ENCODE measurements at places on chromosomes 2 and 18.
A peak's percentile ranks its signal among the peaks of the same experiment; 100 is the strongest.

DNA sequence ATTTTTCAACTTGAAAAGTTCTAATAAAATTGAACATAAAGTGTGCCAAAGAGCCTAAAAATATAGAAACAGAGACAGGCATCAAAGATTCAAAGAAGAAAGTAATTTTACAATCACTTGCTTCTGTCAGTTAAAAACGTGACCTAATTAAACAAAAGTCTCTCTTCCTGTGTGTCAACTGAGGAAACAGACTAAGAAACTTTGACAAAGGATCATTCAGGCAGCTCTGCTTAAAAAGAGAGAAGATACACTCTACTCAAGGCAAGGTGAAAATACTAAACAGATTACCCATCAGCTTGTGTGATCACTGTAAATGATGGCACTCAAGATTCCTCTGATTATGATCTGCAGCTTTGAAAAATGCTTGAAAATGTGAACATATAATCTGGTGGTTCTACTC lies 47.8 kb downstream of the DYM start:
- DNase-seq: no peak

GRCh38 chr2:182646763-182647498 lies 69.1 kb upstream of the DNAJC10 start:
- no peak for DNase-seq

DNA sequence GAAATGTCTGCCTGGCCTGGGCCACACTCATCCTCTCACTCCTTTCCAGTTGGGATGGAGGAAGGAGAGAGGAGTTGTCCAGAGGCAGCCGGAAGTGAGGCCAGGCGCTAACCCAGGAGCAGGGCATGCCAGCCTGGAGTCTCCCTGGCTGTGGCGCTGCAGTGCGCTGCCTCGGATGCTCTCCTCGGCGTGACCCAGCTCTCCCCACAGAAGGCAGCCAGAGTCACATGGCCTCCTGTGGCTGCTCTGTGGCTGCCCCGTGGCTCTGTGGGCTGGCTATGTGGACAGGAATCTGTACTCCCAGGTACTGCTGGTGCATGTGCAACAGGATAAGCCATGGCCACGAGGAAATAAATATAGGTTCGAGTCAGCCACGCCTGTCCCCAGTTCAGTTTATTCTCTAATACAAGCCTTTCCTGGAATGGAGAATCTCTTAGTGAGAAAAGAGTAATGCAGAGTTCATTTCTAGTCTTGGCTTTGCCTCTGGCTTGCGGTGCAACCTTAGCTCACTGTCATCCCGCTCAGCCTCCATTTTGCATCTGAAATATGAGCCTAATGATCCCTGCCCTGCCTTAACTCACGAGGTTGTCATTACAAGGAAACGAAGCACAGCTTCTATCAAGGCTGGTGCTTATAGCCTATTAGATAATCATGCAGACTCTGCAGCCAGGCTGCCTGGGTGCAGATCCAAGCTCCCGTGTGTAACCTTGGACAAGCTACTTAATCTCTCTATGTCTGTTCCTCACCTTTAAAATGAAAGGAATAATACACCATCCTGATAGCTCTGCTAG lies 106.3 kb downstream of the ANTXR1 start:
- DNase-seq: no peak

- DNase-seq: no peak
These were observed 187.7 kb downstream of the ZFP36L2 start for GRCh38 chr2:43038696-43039094.

- peak; percentile 38 for DNase-seq
These were observed 2.1 kb downstream of the HADHB start for GRCh38 chr2:26246818-26247217.

DNA sequence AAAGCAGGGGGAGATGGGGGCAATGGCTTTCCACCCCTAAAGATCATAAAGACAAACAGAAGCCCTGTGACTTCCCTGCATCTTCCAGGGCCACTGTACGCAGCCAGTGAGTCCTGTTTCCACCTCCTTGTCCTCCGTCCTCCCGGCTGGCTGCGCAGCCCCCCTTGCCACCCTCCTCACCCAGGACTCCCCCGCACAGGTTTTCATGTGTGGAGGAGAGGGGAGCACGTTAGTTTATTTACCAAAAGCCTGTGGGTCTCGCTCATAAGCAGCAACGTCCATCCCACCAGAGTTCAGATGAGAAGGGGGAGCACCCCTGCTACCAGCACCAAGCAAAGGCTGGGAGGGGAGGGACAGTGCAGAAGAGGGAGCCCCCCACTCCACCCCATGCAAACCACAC lies 11.7 kb downstream of the CYP26B1 start:
- DNase-seq: no peak

DNA sequence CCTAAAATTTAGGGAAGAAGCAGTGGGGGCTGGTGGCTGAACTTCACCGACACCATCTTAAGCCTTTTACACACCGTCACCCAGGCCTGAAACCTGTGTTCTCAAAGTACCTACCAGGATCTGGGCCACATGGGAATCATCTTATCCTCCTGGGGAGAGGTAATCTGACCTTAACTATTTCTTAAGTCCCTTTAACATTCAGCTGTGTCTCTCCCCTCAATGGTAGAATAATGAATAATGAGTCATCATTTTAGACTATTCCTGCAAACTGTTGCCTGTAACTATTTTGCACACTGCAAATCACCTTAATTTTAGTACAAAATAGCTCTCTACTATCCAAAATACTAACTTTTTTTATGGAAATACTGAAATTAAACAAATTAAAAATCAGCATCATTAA lies 149.4 kb upstream of the KLF7 start:
- no peak for DNase-seq

DNA sequence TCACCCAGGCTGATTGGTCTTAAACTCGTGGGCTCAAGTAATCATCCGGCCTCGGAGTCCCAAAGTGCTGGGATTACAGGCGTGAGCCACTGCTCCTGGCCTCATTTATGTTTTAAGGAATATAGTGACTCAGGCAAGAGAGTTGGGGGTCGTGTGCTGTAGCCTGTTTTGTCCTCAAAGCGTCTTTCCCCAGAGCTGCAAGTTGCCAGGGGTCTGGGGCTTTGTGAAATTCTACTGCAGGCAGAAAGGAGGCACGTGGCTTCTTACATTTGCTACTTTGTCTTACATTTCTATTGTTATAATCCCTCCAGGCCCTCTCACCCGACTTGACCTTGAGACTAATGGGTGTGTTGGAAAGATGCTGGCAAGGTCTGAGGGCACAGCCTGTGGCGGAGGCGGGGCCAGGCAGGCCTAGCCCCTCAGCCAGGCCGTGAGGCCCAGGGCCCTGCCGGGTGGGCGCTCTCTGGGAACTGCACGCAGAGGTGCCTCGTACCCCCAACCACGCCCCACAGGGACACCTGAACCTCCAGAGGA lies 85.8 kb upstream of the NDUFV2 start:
- no peak for DNase-seq

- no peak for DNase-seq
These were observed 6.9 kb upstream of the KYNU start for GRCh38 chr2:142870526-142870925.

DNA sequence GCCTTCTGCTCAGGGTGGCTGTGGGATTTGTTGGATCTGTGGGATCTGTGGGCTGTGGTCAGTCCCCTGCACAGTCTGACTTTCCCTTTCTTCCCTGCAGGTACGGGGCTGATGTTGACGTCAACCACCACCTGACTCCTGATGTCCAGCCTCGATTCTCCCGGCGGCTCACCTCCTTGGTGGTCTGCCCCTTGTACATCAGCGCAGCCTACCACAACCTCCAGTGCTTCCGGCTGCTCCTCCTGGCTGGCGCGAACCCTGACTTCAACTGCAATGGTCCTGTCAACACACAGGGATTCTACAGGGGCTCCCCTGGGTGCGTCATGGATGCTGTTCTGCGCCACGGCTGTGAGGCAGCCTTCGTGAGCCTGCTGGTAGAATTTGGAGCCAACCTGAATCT lies 17.5 kb downstream of the ASB1 start:
- DNase-seq: no peak

DNA sequence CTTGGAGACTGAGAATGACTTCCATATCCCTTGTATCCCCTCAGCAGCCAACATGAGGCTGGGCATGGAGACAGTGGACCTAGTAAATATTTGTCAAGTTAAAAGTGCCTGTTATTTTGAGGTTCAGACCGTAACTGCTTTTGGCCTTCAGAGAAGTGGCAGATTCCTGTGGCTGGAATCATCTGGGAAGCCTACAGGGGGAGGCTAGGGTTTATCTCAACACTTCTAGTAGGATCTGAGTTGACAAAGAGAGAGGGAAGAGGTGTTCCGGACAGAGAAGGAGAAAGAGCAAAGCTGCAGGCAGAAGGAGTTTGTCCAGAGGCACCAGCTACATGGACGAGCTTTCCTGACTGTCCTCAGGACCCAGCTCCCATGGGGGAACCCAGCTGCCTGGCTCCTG lies 27.0 kb downstream of the SLC14A2 start:
- no peak for DNase-seq

DNA sequence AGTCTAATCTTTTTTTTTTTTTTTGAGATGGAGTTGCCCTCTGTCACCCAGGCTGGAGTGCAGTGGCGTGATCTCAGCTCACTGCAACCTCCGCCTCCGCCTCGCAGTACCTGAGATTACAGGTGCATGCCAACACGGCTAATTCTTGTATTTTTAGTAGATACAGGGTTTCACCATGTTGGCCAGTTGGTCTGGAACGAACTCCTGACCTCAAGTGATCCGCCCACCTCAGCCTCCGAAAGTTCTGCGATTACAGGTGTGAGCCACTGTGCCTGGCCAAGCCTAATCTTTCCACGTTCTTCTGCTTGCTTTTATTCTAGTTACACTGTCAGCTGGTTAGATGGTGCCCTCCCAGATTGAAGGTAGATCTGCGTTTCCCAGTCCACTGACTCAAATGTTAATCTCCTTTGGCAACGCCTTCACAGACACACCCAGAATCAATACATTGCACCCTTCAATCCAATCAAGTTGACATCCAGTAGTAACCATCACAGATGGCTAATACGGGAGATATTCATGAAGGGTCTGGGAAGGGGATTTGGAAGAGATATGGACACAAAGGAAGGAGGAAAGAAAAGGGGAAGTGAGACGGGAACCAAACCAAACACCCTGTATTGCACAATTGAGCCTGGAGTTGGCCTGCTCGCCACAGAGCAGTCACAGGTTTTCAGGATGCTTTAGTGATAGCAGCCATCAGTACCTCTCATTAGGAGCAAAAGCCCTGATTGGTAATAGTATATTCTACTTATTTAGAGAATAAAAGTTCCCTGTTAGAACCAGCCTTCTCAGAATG lies 229.8 kb downstream of the PIK3C3 start:
- DNase-seq: no peak

- DNase-seq: no peak
These were observed 440.0 kb downstream of the ZNF516 start for GRCh38 chr18:76055025-76055424.

DNA sequence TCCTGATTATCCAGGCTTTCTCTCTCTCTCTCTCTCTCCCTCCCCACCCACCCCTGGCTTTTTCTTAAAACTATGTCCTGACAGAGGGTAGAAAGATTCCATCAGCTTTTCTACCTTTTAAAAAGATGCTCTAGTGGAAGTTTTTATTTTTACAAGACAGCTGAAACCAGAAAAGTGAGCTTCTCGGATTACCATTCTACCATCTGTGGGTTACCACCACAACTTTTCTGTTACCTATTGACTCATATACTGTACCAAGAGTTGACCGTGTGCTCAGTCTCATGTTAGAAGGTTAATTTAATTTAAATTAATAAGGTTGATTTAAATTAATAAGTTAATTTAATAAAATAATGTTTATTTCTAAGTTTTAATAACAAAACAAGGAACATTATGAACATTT lies 137.6 kb downstream of the UPP2 start:
- DNase-seq: no peak

- no peak for DNase-seq
These were observed 88.8 kb downstream of the GFPT1 start for GRCh38 chr2:69298261-69298660.

- no peak for DNase-seq
These were observed 109.0 kb upstream of the SLC35G4 start for GRCh38 chr18:11500153-11501122.

GRCh38 chr2:218381916-218382366 lies at the start of gene SLC11A1:
SLC11A1 (plus strand) TSS chr2:218382273; CDS start chr2:218382369, 96 bp downstream.
- DNase-seq: no peak

GRCh38 chr2:100692381-100692780 lies 127.6 kb upstream of the NPAS2 start:
- no peak for DNase-seq

DNA sequence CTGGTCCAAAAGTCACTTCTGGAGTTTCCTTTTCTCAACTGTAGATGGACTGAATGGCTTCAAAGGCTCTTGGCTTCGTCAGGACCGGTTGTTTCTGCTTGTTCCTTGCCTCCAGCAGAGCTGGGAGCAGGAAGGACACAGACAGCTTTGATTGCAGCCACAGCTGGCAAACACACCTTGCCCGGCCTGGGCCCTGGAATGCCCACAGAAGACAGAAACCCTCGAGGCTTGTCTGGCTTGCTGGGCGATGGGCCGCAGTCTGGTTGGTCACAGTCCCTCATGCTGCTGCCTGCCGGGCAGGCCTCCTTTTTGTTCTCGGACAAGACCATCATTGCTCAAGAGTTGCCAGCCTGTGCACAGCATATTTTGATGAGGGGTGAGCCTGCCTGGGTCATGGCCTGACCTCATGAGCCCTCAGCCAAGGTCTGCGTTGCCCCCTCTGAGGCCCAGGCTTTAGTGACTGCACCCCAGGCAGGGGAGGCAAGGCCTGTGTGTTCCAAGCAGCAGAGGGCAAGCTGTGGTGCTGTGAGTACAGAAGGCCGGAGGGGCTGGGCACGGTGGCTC lies 37.8 kb downstream of the ATP6V1C2 start:
- no peak for DNase-seq

DNA sequence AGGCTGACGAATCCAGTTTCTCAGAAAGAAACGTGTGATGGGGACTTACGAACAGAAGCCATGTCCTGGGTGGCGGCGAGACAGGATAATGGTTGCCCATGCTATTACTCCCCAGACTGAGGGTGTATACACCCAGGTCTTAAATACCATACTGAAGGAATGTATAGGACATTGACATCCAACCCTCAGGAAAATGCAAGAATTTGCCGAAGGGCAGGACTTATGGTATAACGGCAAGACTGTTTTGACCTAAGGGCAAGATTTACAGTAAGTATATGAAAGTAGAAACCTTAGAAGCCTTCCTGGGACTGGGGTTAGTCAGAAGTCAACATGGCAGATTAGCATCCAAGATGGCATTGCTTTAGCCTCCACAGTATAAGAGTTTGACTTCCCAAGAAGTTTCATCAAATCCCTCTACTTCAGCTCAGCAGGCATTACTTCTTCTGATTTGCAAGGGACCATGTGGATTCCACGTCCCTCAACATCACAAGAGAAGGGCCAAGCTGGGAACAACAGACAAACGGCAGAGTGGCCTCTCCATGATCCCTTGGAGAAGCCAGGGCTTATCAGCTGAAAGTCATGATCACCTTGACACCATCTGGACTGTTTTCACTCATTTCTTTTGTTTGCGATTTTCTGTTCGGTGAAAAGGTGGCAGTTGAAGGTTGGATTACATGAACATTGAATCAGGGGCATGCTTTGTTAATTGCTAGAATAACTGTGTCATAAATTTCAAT lies 21.1 kb downstream of the ST3GAL5 start:
- no peak for DNase-seq

- no peak for DNase-seq
These were observed 25.1 kb upstream of the SOS1 start for GRCh38 chr2:39145906-39146421.
